ENCODE measurements at places on chromosomes 1 and 21.

GRCh38 chr1:89802841-89803240 is 18.0 kb upstream of the LRRC8D start:
- DNase-seq = no peak

DNA sequence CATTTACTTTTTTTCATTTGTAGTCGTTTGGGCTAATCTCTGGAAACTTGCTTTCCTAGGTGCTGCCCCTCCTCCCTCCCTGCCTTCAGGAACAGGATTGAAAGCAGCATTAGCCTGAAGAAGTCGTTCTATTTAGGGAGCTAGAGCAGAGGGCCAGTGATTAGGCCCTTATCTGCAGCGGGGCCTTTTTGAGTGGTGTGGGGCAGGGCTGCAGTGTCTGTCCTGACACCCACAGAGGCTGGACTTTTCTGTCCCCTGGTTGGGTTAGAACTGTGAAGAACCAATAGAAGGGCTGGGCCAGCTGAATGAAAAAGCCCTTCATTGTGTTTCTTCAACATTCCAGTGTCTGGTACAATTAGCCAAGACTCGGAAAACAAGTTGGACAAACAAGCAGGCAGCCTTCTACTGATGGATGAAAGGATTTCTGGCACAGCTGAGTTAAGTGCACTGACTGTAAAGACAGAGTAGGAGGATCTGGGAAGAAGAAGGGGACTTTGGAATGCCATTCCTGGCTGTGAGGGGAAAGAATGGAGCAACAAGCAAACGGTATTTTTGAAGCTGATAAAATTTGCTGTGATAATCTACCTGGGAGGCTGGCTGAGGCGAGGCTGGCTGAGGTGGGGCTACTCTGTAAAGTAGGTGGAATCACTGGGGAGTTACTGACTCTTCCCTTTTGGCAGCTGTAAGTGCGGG is 9.7 kb downstream of the MACF1 start:
- no peak for DNase-seq

DNA sequence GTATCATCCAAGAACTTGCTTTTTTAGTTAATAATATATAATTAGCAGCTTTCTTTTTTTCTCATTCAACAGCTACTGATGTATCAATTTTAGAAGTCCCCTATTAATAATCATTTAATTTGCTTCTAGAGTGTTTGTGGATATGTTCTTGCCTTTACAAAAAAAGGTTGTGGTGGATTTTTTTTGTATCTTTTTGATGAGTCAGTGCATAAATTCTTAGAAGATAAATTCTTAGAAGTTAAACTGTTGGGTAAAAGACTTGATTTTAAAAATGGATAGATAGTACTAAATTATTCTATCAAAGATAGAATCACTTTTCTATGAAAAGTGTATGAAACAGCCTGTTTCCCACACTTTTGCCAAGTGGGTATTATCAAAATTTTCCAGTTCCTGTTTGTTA is 11.9 kb downstream of the FGGY start:
- DNase-seq = no peak

- no peak for DNase-seq
Measured at GRCh38 chr1:54481201-54481884, 66.7 kb upstream of the ACOT11 start.

DNA sequence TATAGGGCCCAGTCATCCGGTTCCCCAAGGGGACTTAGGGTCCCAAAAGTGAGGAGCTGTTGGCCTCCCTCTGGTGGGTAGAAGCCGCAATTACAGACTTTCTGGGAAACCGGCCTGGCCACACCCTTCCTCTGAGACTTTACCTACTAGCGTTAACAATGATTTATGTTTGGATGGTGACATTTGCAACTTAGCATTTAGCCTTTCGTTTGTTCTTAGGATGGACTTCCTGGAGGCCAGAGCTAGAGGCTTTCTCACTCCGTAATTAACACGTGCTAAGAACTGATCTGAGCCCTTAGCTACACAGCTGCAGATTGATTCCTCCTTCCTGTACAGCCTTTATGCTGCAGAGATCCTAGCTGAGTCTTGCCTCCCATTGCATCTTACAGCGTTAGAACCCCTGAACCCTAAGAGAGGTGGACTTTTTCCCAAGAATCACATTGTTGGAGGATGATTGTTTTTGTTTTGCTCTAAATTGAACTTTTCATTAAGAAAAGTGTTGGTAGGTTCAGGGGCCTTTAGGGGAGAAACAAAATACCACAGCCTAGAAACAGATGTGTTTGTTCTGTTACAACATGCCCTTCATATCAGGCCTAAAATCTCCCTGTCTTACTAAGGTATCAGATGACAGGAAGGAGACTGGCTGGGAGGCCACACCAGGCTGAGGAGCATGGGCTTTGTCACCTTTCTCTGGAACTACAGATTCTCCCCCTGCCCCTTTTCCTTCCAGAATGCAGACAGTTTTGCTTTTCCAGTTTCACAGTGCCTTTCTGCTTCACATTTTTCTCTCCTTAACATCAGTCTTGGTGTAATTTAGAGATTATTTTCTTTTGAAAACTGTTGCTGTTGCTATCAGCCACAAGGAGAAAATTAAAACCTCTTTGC is 1.9 kb downstream of the S100A11 start:
- DNase-seq = no peak

DNA sequence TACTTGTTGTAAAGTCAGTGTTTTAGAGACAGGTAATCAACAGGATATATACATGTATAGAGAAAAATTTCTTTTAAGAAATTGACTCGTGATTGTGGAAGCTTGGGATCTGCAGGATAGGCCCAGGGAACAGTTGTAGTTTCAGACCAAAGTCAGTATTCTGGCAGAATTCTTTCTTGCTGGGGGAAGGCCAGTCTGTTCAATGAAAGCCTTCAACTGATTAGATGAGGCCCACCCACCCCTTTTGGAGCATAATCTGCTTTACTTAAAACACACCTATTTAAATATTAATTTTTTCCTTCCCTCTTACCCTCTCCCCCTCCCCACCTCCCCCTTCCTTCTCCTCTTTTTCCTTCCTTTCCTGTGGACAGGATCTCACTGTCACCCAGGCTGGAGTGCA is 48.0 kb downstream of the FNBP1L start:
- no peak for DNase-seq

- DNase-seq = no peak
Measured at GRCh38 chr1:52628614-52629324, 4.2 kb upstream of the SHISAL2A start.

GRCh38 chr1:85214654-85215053 is 13.8 kb upstream of the SYDE2 start:
- DNase-seq = no peak

DNA sequence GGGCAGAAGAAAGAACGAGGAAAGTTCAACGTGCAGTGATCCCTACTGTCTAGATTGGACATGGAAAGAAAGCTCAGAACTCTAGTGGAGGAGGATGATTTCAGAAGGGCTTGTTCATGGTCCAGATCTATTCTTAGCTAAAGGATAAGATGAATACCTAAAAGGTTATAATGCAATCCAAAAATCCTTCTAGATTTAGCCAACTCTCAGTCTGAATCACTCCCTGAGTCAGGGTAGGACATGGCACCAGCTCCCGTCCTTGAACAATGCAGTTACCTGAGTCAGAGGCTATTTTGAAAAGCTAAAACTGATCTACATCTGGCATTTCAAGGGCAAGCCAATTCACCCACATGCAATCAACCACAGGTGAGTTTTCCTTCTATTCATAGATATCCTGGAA is 38.8 kb upstream of the HIVEP3 start:
- no peak for DNase-seq

DNA sequence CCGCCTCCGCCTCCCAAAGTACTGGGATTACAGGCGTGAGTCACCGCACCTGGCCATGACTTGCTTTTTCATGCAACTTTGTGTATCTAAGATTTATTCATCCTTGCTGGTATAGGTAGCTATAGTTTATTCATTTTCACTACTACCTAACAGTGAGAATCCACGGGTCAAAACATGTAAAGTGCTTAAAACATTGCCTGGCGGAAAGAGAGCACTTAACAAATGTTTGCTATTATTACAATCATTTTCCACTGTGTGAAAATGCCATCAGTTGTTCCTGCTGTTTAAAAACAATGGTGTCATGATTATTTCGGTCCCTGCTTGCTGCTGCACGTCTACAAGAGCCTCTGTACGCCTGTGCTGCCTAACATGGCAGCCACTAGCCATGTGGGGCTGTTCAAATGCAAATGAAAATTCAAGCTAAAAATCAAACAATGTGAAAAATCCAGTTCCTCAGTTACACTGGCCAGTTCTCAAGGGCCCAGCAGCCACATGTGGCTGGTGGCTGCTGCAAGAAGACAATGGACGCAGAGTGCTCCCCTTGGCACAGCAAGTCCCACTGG is 65.1 kb downstream of the CLSTN1 start:
- no peak for DNase-seq

GRCh38 chr1:23184212-23184934 is 15.7 kb upstream of the LUZP1 start:
- no peak for DNase-seq

DNA sequence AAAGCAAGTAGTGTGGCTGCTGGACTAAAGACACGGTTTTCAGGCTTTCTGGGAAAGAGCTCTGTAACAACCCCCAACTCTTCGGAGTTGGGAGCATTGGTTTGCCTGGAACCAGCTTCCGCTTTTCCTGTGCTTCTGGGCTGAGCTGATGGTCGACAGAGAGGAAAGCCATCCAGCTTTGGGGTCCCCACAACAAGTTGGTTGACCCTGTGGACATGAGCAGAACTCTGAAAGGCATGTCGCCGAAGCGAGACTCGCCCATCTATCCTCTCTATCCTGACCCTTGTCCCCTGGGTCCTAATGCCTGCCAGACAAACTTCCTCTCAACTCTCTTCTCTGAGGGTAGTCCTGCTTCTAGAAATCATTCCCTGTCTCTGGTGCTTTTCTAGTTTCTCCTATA is 31.9 kb upstream of the FCGR2A start:
- no peak for DNase-seq

DNA sequence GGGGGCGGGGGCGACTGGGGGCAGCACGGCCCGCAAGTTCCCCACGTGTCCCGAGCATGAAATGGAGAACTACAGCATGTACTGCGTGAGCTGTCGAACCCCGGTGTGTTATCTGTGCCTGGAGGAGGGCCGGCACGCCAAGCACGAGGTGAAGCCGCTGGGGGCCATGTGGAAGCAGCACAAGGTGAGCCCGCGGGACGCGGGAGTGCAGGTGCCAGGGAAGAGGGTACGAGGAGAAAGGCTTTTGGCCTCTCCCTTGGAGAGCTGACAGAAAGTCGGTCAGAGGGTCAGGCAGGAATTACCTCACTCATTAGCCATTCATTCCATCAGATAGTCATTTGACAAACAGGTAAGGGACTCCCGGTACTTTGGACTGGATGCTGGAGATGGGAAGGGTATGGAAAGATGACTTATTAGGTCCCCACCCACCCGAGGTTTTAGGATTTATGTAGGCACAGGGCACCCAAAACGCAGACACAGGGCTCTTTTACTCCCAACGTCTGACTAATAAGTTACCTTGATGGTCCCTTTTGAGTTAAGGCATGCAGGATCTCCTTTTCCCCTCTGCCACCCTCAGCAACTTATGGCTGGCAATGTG is 2.1 kb downstream of the TRIM67 start:
- no peak for DNase-seq
